Kidney (tissue), 22 donors: ENCODE measurements at places on chromosomes 6 and 20. TPM values are rescaled to one million over a fixed set of nuclear protein-coding genes. Genes with fewer than 3 reads are reported as not detected.

The BANF2 gene
- total RNA-seq, result not detected

DNA sequence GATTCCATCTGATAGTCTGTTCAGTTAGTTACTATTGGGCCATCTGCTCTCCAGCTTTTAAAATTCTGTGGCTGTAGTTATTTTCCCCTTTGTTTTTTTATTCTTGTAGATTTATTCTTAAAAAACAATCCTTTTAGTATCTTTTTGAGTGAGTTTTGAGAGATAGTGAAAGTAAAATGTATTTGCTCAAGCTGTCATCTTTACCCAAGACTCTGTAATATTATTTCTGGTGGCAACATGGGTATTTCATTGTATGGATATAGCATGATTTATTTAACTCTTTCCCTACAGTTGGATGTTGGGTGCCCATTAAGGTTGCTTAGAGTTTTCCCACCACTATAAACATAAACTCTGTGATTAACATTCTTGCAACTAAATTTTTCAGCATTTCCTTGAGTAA lies 24.6 kb downstream of the STK4 start:
- H3K4me3 ChIP-seq, result no peak overlapping the region
- no peaks in the 10 kb centered on the region for H3K27me3 ChIP-seq

DNA sequence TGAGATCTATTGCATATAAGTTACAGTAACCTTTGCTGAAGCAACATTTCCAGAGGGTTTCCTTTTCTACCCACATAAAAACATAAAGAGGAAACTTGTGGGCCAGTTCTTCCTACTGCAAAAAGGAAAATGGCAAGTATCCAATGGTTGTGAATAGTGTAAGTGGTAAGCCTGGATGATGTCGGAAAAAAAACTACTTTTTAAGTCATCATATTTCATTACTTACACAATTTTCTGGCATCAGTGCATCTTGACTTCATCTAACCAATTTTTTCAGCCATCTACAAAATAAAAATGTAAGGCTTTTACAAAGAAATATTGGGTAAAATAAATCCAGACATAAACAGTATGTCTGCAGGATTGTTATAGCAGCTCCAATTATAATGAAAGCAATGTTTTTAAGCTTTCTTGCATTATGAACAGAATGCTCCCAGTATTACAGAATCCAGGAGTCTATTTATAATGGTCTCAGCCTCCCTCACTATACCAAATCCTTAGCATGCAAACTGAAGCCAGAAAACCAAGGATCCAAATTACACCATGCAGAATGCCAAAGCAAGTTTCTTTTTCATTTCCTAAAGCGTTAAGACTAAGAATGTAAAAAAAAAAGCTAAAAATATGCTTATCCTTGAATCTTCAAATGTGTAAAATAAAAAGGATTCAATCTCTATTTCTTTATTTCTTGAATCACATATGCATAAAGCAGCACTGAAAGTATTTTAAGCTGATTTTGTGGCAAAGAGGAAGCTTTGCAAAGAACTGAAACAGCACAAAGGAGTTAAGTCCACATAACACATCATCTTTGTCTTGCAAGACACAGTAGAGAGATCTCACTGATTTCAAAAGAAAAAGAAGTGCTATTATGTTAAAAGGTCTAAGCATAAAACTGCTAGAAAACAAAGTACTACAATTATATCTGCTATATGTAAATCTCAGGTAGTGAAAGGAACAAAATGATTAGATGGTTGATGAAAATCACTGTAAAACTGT lies 126.8 kb upstream of the HMGCLL1 start:
- no peak for DNase-seq
- H3K4me3 ChIP-seq, result no peak overlapping the region
- no peaks in the 10 kb centered on the region for H3K36me3 ChIP-seq
- H3K4me1 ChIP-seq, result no peaks in the 10 kb centered on the region
- H3K27ac ChIP-seq, result no peak overlapping the region

- no peak overlapping the region for H3K27ac ChIP-seq
- no peaks in the 10 kb centered on the region for H3K27me3 ChIP-seq
- no peak overlapping the region for H3K4me3 ChIP-seq
- H3K36me3 ChIP-seq, result no peaks in the 10 kb centered on the region
- no peaks in the 10 kb centered on the region for H3K4me1 ChIP-seq
- no peak for DNase-seq
These were observed 123.1 kb upstream of the CARMIL1 start for GRCh38 chr6:25156123-25156522.

The PHACTR1 gene
- total RNA-seq, result 33.6 TPM

The TRAPPC3L gene
- not detected for total RNA-seq

- no peaks in the 10 kb centered on the region for H3K4me1 ChIP-seq
- DNase-seq, result no peak
- H3K4me3 ChIP-seq, result no peak overlapping the region
- H3K36me3 ChIP-seq, result no peaks in the 10 kb centered on the region
- no peaks in the 10 kb centered on the region for H3K27me3 ChIP-seq
- no peak overlapping the region for H3K27ac ChIP-seq
These were observed 2.9 kb upstream of the SNRPB start for GRCh38 chr20:2473516-2473915.

GRCh38 chr6:1635305-1636010 lies 25.7 kb downstream of the FOXC1 start:
- peak; percentile 64 for DNase-seq
- H3K4me3 ChIP-seq, result no peak overlapping the region
- H3K27me3 ChIP-seq, result no peaks in the 10 kb centered on the region
- no peaks in the 10 kb centered on the region for H3K36me3 ChIP-seq
- no peak overlapping the region for H3K27ac ChIP-seq

- no peak overlapping the region for H3K4me3 ChIP-seq
- H3K27me3 ChIP-seq, result no peaks in the 10 kb centered on the region
- DNase-seq, result no peak
- no peaks in the 10 kb centered on the region for H3K4me1 ChIP-seq
- H3K27ac ChIP-seq, result no peak overlapping the region
These were observed 233.5 kb upstream of the PMEPA1 start for GRCh38 chr20:57943291-57943690.

DNA sequence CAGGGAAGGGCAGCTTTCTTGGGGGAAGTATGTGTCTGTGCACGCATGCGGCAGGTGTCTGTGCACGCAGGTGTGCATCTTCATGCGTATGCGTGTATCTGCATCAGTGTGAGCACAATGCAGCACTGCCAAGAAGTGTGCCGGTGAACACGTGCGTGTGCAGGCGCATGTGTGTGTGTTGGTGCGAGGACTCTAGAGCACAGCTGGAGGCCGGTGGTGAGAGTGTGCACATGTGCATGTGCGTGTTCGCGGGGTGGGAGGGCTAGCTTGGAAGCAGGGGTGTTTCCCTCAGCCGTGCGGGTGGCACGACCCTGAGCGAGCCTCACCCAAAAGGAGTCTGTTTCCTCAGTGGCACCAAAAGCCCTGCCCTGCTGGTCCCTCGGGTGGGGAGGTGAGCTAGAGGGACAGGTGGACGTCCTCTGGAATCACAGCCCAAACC lies 7.5 kb downstream of the SLC17A9 start:
- no peak overlapping the region for H3K27ac ChIP-seq
- no peaks in the 10 kb centered on the region for H3K36me3 ChIP-seq
- DNase-seq, result peak; percentile 58
- no peaks in the 10 kb centered on the region for H3K27me3 ChIP-seq
- H3K4me3 ChIP-seq, result no peak overlapping the region

GRCh38 chr20:6651016-6651415 lies 116.5 kb upstream of the BMP2 start:
- no peak overlapping the region for H3K27ac ChIP-seq
- no peaks in the 10 kb centered on the region for H3K36me3 ChIP-seq
- no peaks in the 10 kb centered on the region for H3K27me3 ChIP-seq
- H3K4me1 ChIP-seq, result no peaks in the 10 kb centered on the region
- DNase-seq, result no peak
- H3K4me3 ChIP-seq, result no peak overlapping the region

DNA sequence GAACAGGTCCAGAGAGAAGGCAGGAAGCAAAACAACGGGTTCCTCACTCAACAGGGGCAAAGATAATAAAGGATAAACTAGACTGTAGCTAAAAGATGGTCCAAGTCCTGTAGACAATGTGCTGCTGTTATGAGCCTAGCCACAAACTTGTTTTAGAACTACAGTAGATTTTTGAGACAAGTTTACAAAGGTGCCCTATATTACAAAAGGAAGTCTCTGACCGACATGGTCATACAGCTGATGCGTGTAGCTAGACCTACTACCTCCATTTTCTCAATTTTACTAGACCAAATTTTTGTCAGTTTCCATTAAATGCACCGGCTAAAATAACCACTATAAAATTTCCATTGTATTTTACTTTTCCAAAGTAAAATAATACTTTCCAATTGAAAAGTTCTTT lies 11.9 kb downstream of the FAM8A1 start:
- no peaks in the 10 kb centered on the region for H3K4me1 ChIP-seq
- H3K27ac ChIP-seq, result no peak overlapping the region
- H3K27me3 ChIP-seq, result no peaks in the 10 kb centered on the region
- no peaks in the 10 kb centered on the region for H3K36me3 ChIP-seq

- no peak overlapping the region for H3K4me3 ChIP-seq
- H3K27ac ChIP-seq, result no peak overlapping the region
- no peaks in the 10 kb centered on the region for H3K4me1 ChIP-seq
- DNase-seq, result no peak
- H3K27me3 ChIP-seq, result no peaks in the 10 kb centered on the region
These were observed 663.4 kb upstream of the DEFB115 start for GRCh38 chr20:30594112-30594511.

The DUSP15 gene
- total RNA-seq, result 13.2 TPM

The OR2H2 gene
- not detected for total RNA-seq

DNA sequence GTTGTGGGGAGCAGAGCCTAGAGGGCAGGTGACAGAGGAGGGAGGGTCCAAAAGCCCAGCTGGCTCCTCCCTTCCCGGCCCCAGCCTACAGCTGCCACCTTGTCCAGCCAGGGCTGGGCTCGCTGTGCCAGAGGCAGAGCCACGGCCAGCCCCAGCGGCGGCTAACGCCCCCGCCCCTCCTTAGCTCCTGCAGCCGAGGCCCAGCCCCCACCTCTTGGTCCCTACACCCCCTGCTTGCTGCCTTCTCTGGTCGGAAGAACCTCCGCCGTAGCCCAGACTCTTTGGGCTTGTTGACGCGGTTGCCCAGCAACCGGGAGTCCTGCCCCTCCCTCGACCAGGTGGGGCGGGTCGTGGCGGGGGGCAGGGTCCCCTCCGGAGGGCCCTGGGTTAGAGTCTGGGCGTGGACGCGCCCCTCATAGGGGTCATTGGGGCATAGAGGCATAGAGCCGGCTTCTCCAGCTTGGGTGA lies 521 bp upstream of the LKAAEAR1 start:
- DNase-seq, result peak; percentile 43
- no peaks in the 10 kb centered on the region for H3K36me3 ChIP-seq
- H3K4me1 ChIP-seq, result no peaks in the 10 kb centered on the region
- H3K4me3 ChIP-seq, result no peak overlapping the region
- H3K27ac ChIP-seq, result no peak overlapping the region

- no peaks in the 10 kb centered on the region for H3K36me3 ChIP-seq
- H3K27me3 ChIP-seq, result peaks cover 2% of the 10 kb centered on the region
- no peak for DNase-seq
- H3K4me1 ChIP-seq, result no peaks in the 10 kb centered on the region
- H3K4me3 ChIP-seq, result no peak overlapping the region
These were observed 77.0 kb downstream of the YTHDF1 start for GRCh38 chr20:63138855-63139341.

GRCh38 chr6:66623050-66623449 lies 916.0 kb upstream of the EYS start:
- no peaks in the 10 kb centered on the region for H3K36me3 ChIP-seq
- no peak for DNase-seq
- no peaks in the 10 kb centered on the region for H3K27me3 ChIP-seq
- H3K27ac ChIP-seq, result no peak overlapping the region
- no peaks in the 10 kb centered on the region for H3K4me1 ChIP-seq

- peaks cover 5% of the 10 kb centered on the region for H3K4me1 ChIP-seq
- H3K27me3 ChIP-seq, result no peaks in the 10 kb centered on the region
- H3K36me3 ChIP-seq, result no peaks in the 10 kb centered on the region
- no peak overlapping the region for H3K4me3 ChIP-seq
These were observed 527.5 kb downstream of the PRKN start for GRCh38 chr6:162200041-162200440.

DNA sequence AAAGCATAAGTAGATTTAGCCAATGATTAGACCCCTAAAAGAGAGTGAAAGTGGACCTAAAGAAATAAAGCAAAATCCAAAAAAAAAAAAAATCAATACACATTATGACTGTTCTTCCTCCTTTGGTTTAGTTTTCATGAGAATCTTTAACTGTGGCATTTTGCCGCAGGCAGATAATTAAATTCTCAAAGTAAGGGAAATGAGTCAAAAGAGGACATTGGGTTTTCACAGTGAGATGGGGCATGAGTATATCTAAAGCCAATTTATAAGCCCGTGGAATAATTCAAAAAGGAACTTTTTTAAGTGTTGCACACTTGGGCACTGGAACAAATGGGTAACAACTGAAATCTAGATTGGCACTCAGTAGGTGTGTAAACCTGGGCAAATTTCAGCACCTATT lies 230.3 kb downstream of the PKHD1 start:
- DNase-seq, result no peak
- H3K4me1 ChIP-seq, result no peaks in the 10 kb centered on the region
- H3K27me3 ChIP-seq, result no peaks in the 10 kb centered on the region
- H3K4me3 ChIP-seq, result no peak overlapping the region
- peaks cover 21% of the 10 kb centered on the region for H3K36me3 ChIP-seq

DNA sequence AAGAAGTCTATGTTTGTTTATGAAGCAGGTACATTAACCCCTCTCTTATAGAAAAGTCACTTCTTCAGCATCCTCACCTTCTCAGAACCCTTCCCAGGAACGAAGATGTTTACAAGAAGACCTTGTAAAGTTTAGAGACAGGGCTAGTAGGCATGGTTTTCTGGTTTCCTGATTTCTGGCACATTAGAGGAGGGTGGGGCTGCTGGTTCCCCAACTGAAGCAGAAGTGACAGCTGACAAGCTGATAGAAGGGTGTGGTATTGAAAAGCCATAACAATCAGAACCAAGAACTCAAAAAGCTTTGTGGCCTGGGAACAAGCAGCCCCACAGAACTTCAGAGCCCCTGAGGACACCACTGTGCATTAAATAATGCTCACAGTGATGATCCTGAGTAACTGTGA lies 91.2 kb downstream of the RTN4IP1 start:
- H3K27ac ChIP-seq, result no peak overlapping the region
- DNase-seq, result no peak
- no peaks in the 10 kb centered on the region for H3K4me1 ChIP-seq
- H3K27me3 ChIP-seq, result no peaks in the 10 kb centered on the region
- H3K36me3 ChIP-seq, result no peaks in the 10 kb centered on the region
- H3K4me3 ChIP-seq, result no peak overlapping the region

The CPXM1 gene
- total RNA-seq, result 5.2 TPM

DNA sequence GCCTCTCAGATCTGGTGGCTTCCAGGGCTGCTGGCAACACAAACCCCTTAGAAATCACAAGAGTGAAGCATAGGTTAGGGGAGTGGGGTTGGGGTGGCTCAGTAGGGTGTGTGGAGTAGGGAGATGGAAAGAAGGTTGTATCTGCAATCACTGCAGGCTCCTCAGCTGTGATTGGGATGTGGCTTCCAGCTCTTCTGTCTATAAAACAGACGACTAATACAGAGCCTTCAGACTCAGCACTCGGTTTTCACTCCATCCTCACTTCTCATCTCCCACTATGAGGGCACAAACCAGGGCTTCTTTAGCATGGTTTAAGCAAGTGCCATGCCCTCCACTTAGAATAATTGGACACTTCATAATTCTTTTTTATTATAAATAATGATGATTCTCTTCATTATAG lies 46.4 kb upstream of the CAP2 start:
- no peaks in the 10 kb centered on the region for H3K27me3 ChIP-seq
- H3K36me3 ChIP-seq, result no peaks in the 10 kb centered on the region
- H3K27ac ChIP-seq, result no peak overlapping the region
- H3K4me1 ChIP-seq, result no peaks in the 10 kb centered on the region
- no peak overlapping the region for H3K4me3 ChIP-seq

- no peak overlapping the region for H3K4me3 ChIP-seq
- H3K27me3 ChIP-seq, result no peaks in the 10 kb centered on the region
- H3K4me1 ChIP-seq, result no peaks in the 10 kb centered on the region
These were observed 90.7 kb upstream of the SIRPA start for GRCh38 chr20:1804554-1804956.

The OLIG3 gene
- not detected for total RNA-seq
